HFF-Myc (cell line): ENCODE measurements at places on chromosomes 12 and 14.

GRCh38 chr14:20559461-20559904 is 1.4 kb downstream of the RNASE9 start:
- DNase-seq = no peak

DNA sequence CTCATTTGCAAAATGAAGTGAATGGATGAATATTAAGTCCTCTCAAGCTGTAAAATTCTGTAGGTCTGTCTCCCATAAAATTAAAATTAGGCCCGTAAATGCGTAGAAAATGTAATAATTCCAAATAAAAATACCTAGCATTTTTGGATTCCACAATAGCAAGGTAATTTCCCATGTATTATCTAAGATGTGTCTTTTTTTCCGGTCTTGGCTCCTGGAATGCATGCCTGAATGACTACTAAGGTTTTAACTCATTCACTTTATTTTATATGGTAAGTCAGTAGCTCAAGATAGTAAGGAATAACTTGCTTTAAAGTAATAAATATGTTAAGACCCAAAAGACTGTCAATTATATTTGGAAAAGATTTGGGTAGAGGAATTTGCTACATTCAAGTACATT is 11.1 kb downstream of the TXNRD1 start:
- no peak for DNase-seq

GRCh38 chr12:30885321-30885720 is 41.2 kb upstream of the TSPAN11 start:
- DNase-seq = no peak

DNA sequence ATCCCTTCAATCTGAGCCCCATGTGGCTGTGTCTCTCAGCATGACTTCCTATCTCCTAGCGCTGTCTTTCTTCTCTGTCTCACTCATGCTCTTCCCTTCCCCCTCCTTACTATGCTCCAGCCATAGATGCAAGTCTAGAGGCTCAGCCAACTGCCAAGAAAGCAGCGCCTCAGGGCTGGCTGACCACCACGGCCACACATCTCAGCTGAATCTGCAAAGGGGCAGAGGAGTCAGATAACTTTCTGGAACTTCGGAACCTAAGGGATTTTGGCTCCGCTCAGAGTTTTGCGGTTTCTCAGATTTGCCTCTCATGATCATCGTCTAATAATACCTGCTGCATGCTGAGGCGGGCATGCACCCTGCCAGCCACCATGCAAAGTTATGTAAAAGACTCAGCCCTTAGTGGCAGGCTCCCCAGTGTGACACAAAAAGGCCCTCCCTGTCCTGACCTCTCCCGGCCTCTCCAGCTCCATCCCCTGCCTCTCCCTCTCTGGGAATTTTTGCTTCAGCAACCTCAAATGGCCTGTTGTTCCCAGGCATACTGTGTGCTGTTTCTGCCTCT is 5.0 kb upstream of the FGF6 start:
- no peak for DNase-seq

GRCh38 chr12:60465060-60465459 is 869.2 kb downstream of the SLC16A7 start:
- no peak for DNase-seq

DNA sequence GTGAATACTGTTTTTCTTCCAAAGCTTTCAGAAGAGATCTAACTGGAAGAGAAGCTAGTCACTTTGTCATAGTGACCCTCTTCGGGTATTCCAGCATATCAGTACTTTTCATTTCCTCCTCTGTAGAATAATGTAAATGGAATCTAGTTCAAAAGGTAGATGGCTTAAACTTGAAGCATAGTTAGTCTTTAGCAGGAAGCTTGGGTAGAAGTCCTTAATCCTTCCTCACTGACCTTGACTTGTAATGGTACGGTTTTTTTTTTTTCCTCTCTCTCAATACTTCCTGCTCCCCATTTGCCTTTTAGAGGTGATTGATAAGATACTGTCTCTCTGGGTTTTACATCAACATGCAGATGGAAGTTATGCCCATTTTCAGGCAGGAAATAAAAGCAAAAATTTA is 1.7 kb downstream of the FBXO34 start:
- DNase-seq = no peak
